ENCODE measurements at places on chromosomes 11 and 22.

DNA sequence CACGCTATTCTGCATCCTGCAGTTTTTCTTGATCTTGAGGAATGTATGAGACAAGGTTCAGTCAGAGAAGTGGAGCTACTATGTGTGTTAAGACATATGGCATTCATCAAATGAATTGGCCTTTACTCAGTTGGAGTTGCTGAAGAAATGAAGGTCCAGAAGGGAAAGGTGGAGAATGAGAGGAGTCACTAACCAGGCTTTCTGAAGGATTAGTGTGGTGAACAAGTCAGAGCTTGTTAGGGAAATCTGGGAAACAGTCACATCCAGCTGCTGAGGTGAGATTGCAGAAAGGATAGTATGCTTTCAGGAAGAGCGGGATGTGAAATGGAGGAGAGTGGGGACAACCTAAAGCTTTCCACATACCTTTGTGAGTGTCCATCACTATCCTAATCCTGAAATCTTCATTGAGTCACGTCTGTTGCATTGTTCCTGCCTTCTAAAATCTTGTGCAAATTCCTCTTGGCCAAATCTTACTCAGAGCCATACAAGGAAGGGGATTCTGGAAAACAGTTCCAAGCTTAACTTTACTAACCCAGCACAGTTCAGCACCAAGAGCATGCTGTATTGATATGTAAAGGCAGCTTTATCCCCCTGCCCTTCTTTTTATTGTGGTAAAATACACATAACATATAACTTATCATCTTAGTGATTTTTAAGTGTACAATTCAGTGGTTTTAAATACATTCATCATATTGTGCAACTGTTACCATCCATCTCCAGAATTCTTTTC is 11.4 kb upstream of the PITPNB start:
- peak; percentile 3 for DNase-seq

DNA sequence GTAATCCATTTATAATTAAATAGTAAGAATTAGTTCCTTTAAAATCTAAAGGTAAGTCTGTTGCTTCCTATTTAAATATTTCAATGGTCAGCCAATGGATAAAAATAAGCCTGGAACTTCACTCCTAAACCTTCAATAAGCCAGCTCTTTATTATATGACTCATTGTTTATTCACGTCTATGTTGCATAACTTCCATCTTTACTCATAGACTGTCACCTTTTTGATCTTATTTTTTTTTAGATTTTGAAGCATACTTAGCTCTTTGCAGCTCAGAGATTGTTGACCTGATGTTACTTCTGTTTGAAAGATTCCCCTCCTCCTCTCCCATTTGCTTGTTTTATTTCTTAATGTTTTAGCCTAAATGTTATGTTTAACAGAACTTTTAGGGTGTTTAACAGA is 1571.2 kb upstream of the RAG2 start:
- DNase-seq = no peak

- DNase-seq = no peak
Observed at GRCh38 chr11:113129261-113129992, 168.2 kb downstream of the NCAM1 start.

DNA sequence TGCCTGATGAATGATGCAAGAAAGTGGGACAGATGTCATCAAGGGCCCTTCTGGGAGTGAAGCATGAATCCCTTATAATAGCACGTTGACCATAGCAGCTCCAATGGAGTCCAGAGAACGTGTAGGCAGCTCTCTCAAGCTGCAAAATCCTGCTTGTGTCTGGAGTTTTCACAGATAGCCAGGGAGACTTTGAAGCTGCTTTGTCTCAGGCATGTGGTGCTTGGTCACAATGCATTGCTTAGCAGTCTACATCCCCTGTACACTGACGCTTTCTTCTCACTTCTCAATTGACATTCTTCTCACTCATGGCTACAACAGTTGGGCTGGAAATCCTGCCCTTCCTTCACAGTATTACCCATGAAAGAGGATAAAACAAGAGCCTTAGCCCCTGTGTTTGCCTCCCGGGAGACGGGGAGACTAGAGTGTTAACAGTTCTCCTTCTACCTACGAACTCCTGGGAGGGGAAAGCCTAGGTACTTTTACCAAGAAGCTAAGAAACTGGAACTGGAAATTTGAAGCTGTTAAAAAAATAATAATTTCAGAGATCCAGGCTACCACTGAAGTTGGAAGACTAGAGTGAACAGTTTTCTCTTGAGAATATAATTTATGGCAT is 20.7 kb upstream of the MMP7 start:
- DNase-seq = no peak

DNA sequence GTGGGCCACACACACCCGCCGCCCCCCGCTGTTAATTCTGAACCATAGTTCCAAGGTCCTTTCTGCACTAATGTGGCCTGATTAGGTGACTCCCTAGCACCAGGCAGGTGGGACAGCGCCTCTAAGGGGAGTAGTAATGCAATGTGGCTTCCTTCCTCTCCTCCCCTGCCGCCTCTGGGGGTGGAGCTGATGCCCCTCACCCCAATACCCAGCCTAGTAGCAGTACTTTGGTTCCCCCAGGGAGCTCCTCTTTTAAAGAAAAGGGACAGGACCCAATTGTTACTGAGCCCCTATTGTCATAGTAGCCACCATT is 14.4 kb downstream of the RTN4RL2 start:
- no peak for DNase-seq

DNA sequence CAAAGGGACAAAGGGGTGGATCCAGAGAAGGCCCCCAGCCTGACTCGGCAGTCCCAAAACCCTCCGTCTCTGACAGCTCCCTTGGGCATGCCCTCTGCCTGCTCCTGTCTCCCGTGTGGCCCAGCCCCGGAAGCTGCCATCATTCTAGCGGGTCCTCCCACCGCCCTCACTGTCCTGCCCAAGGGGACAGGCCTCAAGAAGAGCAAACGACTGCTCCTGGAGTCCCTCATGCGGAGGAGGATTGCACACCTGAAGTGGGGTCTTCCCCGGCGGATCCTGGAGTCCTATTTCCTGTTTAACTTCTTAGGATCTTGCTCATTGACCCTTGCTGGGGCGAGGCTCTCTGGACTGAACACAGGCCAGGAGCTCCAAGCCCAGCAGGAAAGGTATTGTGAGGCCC is 2.6 kb upstream of the MEI1 start:
- no peak for DNase-seq

Measured in NCI-H526 (cell line).